ENCODE measurements at places on chromosomes 3 and 15. TPM values are rescaled to one million over a fixed set of nuclear protein-coding genes. Genes with fewer than 3 reads are reported as not detected.

The ONECUT1 gene
- not detected for total RNA-seq

The SETMAR gene
- 11.1 TPM for total RNA-seq

- no peak for DNase-seq
These were observed 119.9 kb downstream of the NSMCE3 start for GRCh38 chr15:29149738-29150075.

DNA sequence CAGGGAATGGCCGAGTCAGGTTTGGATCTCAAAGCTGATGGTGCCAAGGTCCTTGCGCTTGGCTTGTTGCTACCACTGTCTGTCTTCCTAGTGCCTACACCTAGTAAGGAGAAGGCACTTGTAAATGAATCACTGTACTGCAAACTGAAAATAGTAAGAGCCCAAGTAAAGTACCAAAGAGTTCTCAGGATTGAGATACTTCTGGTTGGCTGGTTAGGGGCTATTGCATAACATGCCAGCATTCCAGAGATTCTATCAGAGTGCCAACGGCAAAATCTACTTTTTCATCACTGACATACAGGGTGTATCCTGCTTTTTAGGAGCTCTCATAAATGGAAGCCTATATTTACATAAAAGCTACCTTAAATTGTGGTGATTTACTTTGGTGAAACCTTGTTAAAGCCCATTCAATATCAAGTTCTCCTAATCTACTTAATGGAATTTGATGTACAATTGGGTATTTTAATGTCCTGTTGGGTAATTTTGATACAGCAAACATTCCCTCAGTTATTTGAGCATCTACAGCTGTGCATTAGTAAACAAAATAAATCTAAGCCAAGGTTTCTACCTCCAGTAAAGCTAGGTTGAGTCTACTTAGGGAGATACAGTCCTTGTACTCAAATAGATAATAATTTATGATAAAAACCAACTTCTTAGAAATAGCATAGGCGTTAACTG, 30.7 kb upstream of the CHD2 start:
- DNase-seq, result no peak

The BSN gene
- total RNA-seq, result 0.06 TPM

DNA sequence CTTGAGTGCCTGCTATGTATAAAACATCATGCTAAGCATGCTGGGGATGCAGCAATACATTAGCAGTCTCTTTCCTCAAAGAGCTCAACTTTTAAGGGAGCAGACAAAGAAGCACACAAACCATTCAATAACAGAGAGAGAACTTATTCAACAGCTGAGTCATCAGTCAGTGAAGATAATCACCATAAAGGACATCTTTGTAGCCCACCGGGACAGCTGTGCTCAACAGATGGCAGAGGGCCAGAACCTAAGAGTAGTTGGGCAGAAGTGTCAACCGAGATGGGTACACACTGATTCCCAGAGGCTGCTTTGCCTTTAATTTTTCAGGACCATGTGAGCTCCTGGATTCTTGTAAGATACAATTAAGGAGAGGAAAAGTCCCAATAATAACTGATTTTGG, 4.2 kb upstream of the RAB8B start:
- no peak for DNase-seq

- DNase-seq, result no peak
These were observed 11.1 kb downstream of the LRTM1 start for GRCh38 chr3:54916732-54917131.

All from CD4-positive, alpha-beta memory T cell (primary cell).